ENCODE measurements at places on chromosomes 13 and 19.

DNA sequence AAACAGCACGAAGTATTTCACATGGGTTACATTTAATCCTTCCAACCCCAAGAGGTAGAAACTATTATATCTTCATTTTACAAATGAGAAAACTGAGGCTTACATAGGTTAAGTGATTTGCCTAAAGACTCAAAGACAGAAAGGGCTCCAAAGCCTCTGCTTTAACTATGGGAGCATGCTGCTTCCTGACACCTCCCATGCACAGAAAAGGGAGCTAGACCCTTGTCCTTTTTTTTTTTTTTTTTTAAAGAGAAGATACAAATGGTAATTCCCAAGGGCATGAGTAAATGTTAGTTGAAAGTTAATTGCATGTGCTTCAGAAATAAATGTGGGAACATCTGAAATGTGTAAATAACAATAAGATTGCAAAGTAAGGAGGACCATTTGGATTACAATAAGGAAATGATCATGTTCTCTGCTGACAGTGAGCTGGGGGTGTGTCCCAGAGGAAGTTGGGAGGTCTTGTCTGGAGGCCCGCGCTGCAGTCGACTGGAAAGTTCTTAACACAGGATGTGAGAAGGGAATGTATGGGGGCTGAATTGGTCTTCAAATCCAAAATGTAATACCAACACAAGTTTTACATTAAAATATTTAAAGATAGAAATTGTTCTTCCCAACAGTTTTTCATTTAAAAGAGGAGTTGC, 500.3 kb downstream of the KLF12 start:
- DNase-seq = no peak

DNA sequence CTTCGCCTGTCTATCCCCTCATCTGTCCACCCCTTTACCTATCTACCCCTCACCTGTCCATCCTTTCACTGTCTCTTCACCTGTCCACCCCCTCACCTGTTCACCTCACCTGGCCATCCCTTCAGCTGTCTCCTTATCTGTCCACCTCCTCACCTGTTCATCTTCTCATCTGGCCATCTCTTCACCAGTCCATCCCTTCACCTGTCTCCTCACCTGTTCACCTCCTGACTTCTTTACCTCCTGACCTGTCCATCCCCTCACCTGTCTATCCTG, 13.2 kb upstream of the KANK2 start:
- no peak for DNase-seq

GRCh38 chr19:2540646-2541454, 64.9 kb downstream of the GADD45B start:
- no peak for DNase-seq

DNA sequence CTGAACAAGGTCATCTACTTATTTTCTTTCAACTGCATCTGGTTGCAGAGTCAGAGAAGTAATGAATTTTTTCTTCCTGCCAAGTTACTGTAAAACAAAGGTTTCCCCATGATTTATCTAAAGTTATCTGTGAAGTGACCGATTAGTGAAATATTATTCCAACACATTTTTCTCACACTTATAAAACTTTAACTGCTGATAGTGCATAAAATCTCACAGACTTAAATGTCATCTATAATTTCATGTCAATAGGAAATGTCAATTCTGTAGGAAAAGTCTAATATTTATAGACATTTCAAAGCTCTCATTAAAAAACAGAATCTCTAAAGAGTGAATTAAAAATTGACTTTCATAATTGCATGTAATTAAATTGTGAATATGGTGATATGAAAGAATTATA, 397.2 kb downstream of the SLITRK1 start:
- no peak for DNase-seq

DNA sequence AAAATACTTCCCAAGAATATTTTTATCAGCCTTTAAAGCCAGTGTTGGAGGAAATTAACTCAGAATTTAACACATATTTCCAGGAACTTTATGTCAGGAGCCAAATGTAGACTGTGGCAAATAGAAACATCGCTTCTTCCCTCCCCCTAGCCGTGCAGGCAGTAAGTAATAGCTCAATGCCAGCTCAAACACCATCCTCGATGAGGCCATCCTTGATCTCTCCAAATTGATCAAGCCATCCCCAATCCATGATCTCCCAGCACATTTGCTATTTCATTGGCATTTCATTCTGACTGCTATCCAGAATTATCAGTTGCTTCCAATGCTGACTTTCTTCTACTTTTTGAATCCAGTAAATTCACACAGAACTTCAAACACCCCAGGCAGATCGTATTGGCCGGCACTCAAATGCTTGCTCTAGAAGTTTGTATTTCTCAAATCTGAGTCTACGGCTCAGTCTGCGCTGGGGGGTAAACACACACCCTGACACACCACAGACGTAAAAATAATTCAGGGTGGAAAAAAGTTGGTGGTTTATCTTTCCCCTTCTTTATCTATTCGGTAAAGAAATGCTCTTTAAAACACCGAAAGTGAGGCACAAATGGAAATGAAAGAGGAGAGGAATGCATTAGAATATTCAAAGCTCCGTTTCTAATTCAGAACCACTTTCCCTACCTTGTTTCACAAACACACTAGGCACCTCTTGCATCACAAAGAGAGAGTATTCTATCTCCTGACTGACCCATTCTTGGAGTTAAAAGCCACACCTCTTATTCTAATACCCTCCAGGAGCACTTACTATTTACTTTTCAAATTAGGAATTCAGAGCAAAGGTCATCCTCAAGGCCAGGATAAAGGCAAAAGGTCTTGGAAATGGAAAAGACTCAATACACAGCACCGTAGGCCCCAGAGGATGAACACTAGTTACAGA, 991 bp downstream of the OBI1 start:
- no peak for DNase-seq

Measured in activated CD4-positive, alpha-beta T cell treated with anti-CD3 and anti-CD28 coated beads for 1 hour (primary cell).